Germinal center (tissue), 1 donor: ENCODE measurements at places on chromosomes 3 and 15.

- DNase-seq = no peak
These were observed 8.6 kb downstream of the CLN6 start for GRCh38 chr15:68220967-68221366.

DNA sequence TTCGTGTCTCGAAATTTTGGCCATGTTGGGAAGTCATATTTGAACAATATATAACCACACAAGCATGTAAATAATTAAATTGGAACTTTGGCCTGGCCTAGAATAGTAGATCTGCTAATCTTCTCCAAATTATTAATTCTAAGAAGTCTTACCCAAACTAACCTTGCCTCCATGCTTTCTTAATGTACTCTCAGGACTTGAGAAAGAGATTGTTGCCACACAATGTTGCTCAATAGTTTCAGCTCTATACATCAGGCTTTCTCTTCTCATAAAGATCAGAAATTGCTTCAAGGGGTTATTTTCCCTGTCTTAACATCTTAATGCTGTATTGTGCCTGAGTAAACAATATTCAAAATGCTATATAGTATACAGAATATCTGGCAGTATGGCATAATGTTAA is 202.7 kb upstream of the LRIG1 start:
- DNase-seq = no peak

GRCh38 chr3:156576651-156577348 is 21.9 kb upstream of the SSR3 start:
- no peak for DNase-seq

DNA sequence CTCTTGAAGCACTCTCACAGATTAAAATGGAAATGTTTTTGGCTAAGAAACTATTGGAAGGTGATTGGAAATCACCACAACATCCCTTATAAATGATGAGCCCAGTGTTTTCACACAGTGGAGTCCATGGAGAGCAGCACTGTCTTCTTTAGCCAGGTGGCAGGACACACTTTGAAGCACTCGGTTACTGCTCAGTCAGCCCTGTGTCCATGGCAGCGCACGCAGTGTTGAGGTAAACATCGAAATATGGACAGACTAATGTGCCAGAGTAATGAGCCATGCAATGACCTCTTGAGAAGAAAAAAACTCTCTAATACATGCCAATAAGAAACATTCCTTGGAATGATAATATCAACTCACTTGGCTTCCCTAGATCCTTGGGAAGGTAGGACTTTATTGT is 66.6 kb downstream of the TGFBR2 start:
- no peak for DNase-seq

DNA sequence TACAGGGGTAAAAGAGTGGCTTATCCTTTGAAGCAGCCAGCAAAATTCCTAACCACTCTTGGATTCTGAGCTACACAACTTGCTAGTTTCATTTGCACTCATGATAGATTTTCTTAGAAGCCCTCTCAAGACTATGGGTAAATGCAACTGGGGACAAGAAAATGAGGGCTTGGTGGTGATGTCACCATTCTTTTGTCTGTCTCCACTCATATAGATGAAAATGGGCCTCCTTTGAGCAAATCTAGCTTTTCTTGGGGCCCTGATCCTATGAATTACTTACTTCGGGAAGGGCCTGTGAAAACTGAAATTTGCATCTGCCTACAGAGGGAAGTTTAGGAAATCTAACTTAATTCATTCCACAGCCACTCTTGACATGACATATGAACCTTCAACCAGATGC is 486.3 kb downstream of the MAGI1 start:
- DNase-seq = no peak

- no peak for DNase-seq
These were observed 1390.9 kb upstream of the CADM2 start for GRCh38 chr3:83567935-83568334.

- no peak for DNase-seq
These were observed 144.0 kb downstream of the SMAD6 start for GRCh38 chr15:66846031-66846430.

- no peak for DNase-seq
These were observed 6.5 kb upstream of the TM4SF18 start for GRCh38 chr3:149339931-149340309.

DNA sequence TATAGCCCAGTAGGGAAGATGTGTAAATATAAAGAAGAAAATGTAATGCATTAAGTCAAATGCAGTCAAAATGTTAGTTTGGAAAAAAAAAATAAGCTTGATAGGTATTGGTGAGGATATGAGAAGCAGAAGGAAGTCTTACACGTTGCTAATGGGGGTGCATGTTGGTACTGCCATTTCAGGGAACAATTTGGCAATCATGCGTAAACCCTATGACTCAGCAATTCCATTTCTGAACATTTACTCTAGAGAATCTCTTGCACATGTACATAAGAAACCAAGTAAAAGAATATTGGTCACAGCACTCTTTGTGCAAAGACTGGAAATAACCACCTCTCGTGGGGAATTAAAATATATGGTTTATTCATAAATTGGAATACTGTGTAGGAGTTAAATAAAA is 35.5 kb upstream of the TIMP4 start:
- DNase-seq = no peak

DNA sequence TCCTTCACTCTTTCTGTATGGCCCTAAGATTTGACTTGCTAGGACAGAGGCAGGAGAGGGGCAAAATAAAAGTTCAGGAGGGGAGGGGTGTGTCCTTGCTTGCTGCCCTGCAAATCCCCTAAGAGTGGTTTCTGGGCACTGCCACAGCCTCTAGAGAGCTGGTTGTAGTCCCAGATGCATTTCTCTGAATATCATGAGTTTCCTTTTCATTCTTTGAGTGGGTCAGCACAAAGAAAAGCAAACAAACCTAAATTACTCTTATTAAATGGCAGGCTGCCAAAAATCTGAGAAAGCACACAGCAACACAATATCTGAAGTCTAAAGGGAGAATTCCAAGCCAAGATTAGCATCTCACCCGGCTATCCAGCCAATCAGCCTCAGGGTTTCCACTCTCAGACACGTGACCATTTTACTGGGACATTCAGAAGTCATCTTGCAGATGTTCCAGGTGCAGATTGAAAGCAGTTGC is 919.3 kb downstream of the TUSC7 start:
- DNase-seq = no peak

- DNase-seq = no peak
These were observed 964 bp downstream of the NRROS start for GRCh38 chr3:196640297-196641018.

- no peak for DNase-seq
These were observed 57.8 kb upstream of the TBC1D5 start for GRCh38 chr3:17800232-17800631.

DNA sequence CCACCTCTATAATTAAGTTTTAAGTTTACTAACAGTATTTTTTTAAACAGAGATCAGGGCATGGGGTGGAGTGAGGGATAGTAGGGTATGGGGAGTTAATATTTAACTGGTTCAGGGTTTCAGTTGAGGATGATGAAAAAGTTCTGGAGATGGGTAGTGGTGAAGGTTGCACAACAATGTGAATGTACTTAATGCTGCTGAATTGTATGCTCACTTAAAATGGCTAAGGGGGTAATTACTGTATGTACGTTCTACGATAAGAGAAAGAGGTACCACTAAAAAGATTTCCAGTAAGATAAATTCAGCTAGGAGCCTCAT is 101.4 kb downstream of the TNIK start:
- no peak for DNase-seq

DNA sequence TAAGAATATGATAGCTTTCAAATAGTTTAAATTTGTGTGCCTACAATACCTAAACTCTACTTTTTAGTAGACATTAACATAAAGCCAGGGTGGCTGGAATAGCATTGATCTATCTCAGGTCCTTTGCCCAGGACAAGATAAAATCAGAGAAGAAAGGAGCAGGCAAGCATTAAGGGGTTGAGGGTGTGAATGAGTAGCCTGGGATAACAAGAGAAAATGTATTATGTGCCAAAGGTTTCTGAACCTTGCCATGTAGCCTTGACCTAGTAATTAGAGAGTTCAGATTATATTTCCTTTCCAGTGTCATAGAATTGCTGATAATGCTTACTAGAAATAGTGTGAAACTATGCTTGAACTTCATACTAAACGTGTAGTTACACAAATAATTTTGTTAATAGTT is 22.9 kb downstream of the ATP11B start:
- no peak for DNase-seq

- no peak for DNase-seq
These were observed 25.3 kb upstream of the NR2C2 start for GRCh38 chr3:14921811-14922705.
